ENCODE measurements at places on chromosomes 3 and 15.

GRCh38 chr15:31328428-31328968, 1.9 kb downstream of the KLF13 start:
- peak; percentile 89 for DNase-seq

DNA sequence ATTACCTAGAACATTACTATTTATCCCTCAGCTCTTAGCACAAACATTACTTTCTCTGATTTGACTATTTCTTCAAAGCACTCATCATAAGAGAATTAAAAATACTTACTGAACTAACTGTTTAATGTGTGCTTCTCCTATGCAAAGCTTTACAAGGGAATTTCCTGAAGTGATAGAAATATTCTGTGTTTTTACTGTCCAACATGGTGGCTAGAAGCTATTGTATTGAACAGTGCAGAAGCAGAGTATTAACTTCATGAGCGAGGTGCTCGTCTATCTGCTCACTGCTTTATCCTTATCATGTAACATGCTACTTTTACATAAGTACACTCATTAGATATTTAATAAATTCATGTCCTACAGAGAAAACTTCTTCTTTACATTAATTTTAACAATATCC, 239.1 kb downstream of the ISL2 start:
- DNase-seq, result no peak

- DNase-seq, result no peak
Measured at GRCh38 chr3:125194061-125194848, 18.3 kb downstream of the SLC12A8 start.

DNA sequence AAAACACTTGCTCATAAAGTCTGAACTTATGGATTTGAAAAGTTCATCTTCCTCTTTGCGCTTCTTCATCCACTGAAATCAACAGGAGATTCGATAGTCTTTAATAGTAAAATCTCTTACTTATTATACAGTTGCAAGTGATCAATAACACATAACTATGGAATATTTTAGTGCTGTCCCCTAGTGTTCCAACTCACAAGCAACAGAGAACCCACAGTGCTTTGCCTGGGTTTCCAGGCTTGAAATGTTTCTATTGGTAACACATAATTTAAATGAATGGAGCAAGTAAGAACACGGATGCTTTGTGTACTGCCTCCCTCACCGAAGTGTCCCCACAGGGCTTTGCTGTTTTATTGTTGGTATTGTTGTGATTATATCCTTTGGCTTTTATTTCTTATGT, 93.5 kb downstream of the WDR72 start:
- DNase-seq, result no peak

DNA sequence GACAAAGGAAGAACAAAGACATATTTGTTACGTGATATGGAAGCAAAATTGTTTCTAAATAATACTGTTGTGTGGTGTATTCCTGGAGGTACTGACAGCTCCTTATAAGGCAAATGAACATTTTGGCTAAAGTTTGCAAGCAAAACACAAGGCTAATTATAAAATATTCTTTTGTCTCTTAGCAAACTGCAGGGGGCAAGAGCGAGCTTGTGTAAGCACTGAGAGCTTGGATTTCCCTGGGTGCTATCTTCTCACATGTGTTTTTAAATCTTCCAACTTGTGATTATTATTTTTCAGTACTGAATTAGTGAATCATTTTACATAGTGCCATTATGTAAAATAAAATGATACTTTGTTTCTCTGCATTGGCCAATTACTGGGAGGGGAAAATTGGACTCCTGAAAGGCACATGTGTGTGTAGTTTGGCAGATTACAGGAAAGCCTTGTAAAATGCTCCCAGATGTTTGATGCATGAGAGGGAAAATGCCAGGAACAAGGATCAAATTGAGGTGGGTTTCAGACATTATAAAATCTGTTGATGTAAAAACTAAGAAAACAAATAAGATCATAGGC, 611.5 kb downstream of the AGBL1 start:
- DNase-seq, result no peak

All from activated naive CD4-positive, alpha-beta T cell treated with anti-CD3 and anti-CD28 coated beads, Interleukin-2, amount 50 U/mL, for 16 hours (primary cell).